ENCODE measurements at places on chromosomes 5 and 9.

DNA sequence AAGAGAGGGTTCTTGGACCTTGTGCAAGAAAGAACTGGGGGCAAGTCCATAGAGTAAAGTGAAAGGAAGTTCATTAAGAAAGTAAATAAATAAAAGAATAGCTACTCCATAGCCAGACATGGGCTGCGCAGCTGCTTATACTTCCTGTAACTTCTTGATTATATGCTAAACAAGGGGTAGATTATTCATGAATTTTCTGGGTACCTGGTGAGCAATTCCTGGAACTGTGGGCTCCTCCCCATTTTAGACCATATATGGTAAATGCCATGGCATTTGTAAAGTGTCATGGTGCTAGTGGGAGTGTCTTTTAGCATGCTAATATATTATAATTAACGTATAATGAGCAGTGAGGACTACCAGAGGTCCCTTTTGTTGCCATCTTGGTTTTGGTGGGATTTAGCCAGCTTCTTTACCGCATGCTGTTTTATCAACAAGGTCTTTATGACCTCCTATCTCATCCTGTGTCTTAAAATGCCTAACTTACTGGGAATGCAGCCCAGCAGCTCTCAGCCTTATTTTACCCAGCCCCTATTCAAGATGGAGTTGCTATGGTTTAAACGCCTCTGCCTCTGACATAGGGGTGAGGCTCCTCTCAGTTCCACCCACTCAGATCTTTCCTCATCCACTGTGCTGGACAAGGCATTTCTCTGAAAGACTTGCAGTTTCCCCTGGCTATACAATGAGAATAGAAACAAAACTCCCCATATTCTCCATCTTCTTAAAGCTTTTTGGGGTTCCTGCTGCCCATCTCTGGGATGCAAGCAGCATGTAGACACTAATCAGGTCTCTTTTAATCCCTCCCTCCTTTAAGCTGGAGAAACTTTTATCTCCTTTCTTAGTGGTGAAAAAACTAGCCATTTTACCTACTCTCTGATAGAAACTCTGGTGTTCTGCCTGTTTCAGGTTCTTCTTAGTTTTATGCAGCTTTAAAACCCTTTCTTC lies 91.2 kb downstream of the ARRDC3 start:
- DNase-seq, result no peak
- no peak overlapping the region for H3K4me3 ChIP-seq
- no peak overlapping the region for H3K27ac ChIP-seq
- H3K36me3 ChIP-seq, result no peaks in the 10 kb centered on the region
- H3K4me1 ChIP-seq, result no peaks in the 10 kb centered on the region
- no peaks in the 10 kb centered on the region for H3K27me3 ChIP-seq

- H3K27me3 ChIP-seq, result peaks cover 2% of the 10 kb centered on the region
- DNase-seq, result no peak
- H3K27ac ChIP-seq, result no peak overlapping the region
- no peak overlapping the region for H3K4me3 ChIP-seq
- no peaks in the 10 kb centered on the region for H3K36me3 ChIP-seq
These were observed 47.9 kb upstream of the UNC5A start for GRCh38 chr5:176762489-176762888.

DNA sequence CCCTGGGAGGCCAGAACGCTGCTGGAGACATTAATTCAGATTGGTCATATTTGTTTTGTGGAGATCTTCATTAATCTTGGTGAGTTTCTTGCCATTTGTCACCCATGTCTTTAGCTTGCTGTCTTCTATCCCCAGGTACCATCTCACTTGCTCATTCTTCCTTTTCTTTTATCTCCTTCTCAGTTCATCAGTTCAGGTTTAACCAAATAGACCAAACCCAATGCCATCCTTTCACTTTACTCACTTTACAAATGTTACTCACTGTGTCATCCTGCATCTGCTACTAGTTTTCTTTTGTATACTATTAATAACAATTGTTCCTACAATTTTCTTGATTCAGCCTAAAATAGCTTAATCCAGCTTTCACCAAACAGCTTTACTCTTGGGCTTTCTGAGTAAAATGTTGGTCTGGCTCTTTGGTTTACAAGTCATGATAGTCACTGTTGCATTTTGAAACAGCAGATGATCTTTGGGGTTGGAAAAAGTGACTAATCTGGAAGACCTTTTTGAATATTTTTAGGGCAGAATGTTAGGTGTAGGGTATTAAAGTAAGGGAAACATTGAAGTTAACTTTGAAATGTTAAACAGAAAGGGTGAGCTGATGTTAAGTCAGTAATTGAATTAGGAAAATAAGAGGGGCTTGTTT lies 246.9 kb downstream of the ZSWIM6 start:
- H3K36me3 ChIP-seq, result no peaks in the 10 kb centered on the region
- DNase-seq, result no peak
- H3K4me3 ChIP-seq, result no peak overlapping the region
- no peaks in the 10 kb centered on the region for H3K27me3 ChIP-seq

DNA sequence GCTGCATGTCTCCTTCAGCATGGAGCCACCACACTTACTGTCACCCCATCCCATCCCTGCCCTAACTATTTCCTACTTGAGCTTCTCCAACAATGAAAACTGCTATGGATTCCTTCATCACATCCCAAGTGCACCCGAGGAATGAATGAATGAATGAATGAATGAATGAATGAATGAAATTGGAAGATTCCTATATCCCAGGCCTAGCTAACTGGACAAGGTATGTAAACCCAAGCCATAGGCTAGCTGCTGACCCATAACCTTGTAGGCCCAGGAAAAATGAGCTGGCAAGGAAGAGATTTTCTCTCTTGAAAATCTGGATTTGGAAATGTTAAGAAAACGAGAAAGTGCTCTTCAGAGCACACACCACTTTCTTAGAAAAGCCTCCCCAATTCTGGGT lies 97.4 kb downstream of the GABBR2 start:
- H3K4me3 ChIP-seq, result no peak overlapping the region
- no peaks in the 10 kb centered on the region for H3K27me3 ChIP-seq
- peaks cover 17% of the 10 kb centered on the region for H3K4me1 ChIP-seq
- DNase-seq, result no peak
- H3K36me3 ChIP-seq, result no peaks in the 10 kb centered on the region

GRCh38 chr5:133528841-133529240 lies 83.5 kb downstream of the FSTL4 start:
- no peaks in the 10 kb centered on the region for H3K27me3 ChIP-seq
- H3K4me3 ChIP-seq, result no peak overlapping the region
- H3K4me1 ChIP-seq, result no peaks in the 10 kb centered on the region

DNA sequence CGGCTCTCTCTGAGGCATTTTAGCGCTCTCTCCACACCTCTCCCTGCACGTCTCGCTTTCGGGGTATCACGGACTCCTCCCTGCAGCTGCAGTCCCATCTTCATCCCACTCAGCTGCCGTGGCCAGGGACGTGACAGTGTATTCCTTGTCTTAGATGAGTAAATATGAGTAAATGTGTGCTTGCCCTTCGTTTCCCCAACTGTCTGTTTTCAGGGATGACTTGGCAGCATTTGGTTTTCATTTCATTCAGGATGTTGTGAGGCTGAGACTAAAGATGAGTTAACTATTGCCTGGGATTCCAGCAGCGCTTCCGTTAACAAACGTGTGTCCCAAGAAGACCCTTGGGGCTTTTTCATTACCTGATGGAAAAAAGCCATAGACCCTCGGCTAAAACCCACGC lies 29.5 kb downstream of the GDNF start:
- no peak for DNase-seq
- peaks cover 6% of the 10 kb centered on the region for H3K36me3 ChIP-seq
- no peak overlapping the region for H3K27ac ChIP-seq
- no peaks in the 10 kb centered on the region for H3K4me1 ChIP-seq
- no peak overlapping the region for H3K4me3 ChIP-seq

DNA sequence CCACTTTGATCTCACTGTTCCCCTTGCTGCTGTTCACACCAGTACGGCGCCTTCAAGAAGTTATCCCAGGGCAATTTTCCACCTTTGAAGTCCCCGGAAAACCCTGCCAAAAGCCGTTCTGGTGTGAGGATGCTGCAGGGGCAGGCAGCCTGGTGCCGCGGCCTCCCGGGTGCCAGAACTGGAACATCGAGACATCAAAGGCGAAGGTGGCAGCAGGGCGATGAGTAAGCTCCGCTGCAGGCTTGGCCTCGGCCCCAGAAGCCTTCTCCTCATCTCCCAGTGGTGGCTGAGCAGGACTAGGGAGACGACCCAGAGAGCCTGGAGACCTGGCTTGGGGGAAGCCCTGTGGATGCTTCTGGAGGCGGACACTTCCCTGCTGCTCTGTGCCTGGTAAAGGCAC lies 115.3 kb upstream of the MSX2 start:
- no peak overlapping the region for H3K27ac ChIP-seq
- no peaks in the 10 kb centered on the region for H3K27me3 ChIP-seq
- no peak for DNase-seq
- no peak overlapping the region for H3K4me3 ChIP-seq
- peaks cover 13% of the 10 kb centered on the region for H3K4me1 ChIP-seq

GRCh38 chr5:34691326-34691725 lies 35.2 kb downstream of the RAI14 start:
- peaks cover 3% of the 10 kb centered on the region for H3K36me3 ChIP-seq
- peaks cover 11% of the 10 kb centered on the region for H3K4me1 ChIP-seq
- no peak overlapping the region for H3K27ac ChIP-seq
- H3K4me3 ChIP-seq, result no peak overlapping the region
- no peak for DNase-seq

DNA sequence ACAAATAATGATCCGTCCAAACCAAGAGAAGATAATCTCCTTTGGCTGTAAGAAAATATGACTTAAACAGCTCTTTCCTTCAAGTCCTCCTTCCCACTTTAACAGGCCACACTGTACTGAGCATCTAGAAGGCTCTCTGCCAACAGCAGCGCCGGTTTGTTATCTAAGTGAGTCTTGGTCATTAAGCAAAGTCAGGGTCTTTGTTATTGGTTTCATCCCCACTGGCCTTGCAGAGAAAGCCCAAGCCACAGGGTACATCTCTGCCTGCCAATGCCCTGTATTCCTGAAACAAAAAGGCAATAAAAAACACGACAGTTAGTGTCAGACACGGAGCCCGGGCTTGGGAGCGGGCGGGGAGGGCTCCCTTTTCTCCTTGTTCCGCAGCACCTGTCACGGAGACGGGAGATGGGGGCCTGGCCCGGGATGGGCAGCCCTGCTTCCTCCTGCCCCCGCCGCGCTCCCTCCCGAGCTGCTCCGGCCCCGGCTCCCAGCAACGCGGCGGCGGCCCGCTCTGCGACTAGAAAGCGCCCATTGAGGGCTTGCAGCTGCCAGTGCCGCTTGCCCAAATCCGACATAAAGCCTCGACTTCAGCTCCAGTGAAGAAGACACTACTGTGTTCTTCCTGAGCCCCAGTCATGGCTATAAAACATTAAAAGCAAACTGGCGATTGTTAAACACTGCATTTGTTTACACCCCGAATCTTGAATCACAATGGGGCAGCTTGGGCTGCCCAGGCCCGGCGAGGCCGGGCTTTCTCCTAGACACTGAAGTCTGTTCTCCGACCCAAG lies 28.1 kb upstream of the PIK3R1 start:
- peak; percentile 40 for DNase-seq

DNA sequence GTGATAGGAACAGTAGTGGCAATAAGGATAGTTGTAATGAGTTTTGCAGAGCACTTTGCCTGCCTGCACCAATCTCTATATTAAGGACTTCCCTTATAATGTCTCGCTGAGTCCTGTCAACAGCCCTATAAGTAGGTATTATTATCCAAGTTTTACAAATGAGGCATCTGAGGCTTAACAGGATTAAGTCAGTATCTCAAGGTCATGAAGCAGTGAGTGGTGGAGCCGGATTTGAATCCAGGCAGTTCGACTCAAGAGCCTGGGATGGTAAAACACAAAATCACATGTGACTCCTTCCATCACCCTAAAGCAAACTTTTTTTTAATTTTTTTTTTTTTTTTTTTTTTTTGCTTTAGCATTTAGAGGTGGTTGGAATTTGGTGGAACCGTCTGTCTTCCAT lies 59.0 kb upstream of the RARS1 start:
- no peak for DNase-seq
- no peaks in the 10 kb centered on the region for H3K27me3 ChIP-seq
- peaks cover 19% of the 10 kb centered on the region for H3K4me1 ChIP-seq
- peaks cover 52% of the 10 kb centered on the region for H3K36me3 ChIP-seq
- H3K27ac ChIP-seq, result no peak overlapping the region

DNA sequence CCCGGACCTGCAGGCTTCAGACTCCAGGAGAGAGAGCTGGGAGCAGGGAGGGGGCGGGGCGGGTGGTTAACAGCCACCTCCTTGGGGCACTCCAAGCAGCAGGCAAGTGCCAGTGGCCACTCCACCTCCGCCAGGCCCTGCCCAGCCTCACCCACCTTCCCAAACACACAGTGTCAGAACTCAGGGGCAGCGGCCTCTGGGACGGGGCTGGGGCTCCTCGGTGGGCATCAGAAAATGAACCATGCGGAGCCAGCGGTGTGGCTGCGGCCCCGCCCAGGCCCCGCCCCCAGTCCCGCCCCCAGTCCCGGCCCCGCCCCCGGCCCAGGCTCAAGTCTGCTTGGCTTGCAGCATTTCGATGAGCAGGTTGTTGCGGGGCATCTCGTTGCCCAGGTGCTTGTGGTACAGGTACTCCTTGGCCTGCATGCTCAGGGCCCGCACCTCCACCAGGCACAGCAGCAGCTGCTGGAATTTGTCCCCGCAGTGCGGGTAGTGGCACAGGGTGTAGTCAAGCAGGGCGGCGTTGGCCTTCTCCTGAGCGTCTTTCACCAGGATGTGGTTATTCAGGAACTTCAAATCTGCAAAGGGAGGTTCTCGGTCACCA lies 24.7 kb downstream of the NR5A1 start:
- no peak overlapping the region for H3K4me3 ChIP-seq
- no peak overlapping the region for H3K27ac ChIP-seq
- H3K36me3 ChIP-seq, result no peaks in the 10 kb centered on the region
- H3K4me1 ChIP-seq, result no peaks in the 10 kb centered on the region
- DNase-seq, result no peak
- H3K27me3 ChIP-seq, result peaks cover 84% of the 10 kb centered on the region

- no peak overlapping the region for H3K4me3 ChIP-seq
- H3K4me1 ChIP-seq, result no peaks in the 10 kb centered on the region
- H3K36me3 ChIP-seq, result no peaks in the 10 kb centered on the region
- DNase-seq, result no peak
These were observed 7.3 kb downstream of the ACER2 start for GRCh38 chr9:19416143-19416542.

DNA sequence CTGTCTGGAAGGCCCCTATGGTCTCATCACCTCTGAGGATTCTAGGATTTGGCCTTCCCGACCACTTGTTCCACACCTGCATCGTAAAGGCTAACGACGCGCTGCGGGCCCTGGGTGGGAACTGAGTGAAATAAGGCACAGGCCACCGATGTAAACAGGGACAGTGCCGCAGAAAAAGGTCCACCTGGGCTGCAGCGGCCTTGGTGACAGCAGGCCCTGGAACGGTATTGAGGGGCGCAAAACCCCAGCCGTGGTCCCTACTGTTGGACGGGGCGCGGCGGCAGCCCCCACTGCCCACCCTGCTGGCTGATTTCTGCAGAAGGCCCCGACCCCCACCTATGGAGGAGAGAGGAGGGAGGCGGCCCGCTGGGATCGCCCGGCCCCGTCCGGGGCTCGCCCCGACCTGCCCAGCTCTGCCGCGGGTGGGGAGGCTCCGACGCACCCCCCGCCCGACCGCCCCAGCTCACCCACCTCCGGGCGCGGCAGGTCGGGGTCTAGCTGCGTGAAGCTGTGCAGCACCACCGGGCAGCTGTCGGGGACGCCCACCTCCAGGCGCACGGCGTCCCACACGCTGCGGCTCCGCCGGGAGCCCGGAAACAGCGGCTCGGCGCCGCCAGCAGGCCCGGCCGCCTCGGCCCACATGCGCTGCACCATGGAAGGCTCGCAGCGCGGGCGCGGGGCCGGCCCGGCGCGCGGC lies 391 bp downstream of the RALGDS start:
- no peaks in the 10 kb centered on the region for H3K27me3 ChIP-seq
- peaks cover 52% of the 10 kb centered on the region for H3K4me1 ChIP-seq
